ENCODE measurements at places on chromosomes 3 and 15. TPM values are rescaled to one million over a fixed set of nuclear protein-coding genes. Genes with fewer than 3 reads are reported as not detected.

DNA sequence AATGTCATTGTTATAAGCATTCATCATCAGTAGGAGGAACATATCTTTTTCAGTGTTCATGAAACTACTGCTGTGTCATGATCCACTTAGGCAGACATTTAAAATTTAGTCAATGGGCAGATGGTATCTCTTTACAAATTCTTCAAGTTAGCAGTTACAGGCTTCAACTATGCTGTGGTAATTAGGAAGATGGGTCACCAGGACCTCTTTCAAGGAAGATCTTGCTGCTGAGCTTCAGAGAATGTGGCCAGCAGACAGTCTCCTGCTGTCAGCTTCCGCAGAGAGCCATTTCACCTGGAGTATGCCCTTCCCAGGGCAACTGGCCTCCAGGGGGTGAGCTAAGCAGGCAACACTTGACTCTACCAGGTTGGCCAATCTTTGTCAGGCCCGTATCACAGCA lies 19.4 kb downstream of the IFT57 start:
- no peak overlapping the region for H3K27ac ChIP-seq
- H3K27me3 ChIP-seq, result no peaks in the 10 kb centered on the region
- no peak overlapping the region for H3K4me3 ChIP-seq
- no peaks in the 10 kb centered on the region for H3K4me1 ChIP-seq

DNA sequence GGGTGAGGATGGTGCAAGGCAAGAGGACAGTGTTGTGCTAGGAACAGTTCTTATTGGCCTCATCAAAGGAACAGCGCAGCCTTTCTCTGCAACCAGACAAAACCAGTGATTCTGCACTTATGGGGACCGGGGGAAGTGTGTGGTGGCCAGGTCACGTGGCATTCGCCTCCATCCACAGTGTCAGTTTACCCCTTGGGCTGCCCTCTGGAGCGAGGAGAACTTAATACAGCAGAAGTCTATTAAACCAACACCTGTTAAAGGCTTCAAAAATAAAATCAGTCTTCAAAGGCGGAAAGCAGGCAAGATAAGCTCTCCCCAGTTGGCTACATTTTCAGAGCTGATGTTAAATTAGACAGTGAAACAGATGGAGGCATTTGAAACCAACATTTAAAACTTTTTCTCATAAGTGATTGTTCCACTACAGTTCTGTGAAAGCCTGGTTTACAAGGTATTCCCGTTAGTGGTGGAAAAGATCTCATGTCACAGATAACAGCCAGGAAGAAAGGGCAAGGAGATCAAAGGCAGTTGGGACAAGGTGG lies 75.2 kb downstream of the LRIG1 start:
- H3K27ac ChIP-seq, result peak overlapping the region; percentile 79
- H3K4me3 ChIP-seq, result no peak overlapping the region
- H3K36me3 ChIP-seq, result no peaks in the 10 kb centered on the region
- H3K4me1 ChIP-seq, result peaks cover 68% of the 10 kb centered on the region
- DNase-seq, result no peak

DNA sequence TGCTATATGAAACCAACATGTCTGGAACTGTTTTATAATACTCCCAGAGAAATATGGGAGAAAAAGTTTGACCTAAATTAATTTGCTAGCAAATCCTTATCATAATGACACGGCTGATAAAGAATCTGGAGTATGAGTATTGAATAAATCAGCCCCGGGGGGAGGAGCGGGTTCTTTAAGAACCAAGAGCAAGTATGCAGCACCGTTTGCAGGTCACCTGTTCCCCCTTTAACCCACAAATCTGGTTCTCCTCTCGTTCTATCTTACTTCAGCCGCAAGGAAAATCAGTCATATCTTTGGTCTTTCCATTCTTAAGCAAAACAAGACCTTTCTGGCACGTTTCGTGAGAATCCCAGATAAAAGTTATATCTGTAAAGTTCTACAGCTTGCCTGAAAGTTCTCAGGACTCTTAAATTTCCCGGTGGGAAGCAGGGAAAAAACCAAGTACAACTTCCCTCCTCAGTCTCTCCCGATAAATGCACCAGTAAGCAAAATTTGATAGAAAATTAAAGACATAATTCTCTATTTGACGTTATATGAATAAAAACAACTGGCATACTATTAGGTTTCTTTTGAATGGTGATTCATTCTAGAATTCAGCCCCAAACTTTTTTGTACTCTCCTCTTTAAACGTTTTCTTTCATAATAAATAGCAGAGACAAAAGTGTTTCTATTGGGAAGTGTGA lies 348.6 kb downstream of the ZBBX start:
- DNase-seq, result no peak
- H3K4me1 ChIP-seq, result no peaks in the 10 kb centered on the region

- peaks cover 5% of the 10 kb centered on the region for H3K4me1 ChIP-seq
- no peak overlapping the region for H3K4me3 ChIP-seq
- no peak for DNase-seq
- peaks cover 46% of the 10 kb centered on the region for H3K36me3 ChIP-seq
- no peak overlapping the region for H3K27ac ChIP-seq
- H3K27me3 ChIP-seq, result no peaks in the 10 kb centered on the region
Measured at GRCh38 chr3:38478901-38479300, 17.2 kb upstream of the EXOG start.

DNA sequence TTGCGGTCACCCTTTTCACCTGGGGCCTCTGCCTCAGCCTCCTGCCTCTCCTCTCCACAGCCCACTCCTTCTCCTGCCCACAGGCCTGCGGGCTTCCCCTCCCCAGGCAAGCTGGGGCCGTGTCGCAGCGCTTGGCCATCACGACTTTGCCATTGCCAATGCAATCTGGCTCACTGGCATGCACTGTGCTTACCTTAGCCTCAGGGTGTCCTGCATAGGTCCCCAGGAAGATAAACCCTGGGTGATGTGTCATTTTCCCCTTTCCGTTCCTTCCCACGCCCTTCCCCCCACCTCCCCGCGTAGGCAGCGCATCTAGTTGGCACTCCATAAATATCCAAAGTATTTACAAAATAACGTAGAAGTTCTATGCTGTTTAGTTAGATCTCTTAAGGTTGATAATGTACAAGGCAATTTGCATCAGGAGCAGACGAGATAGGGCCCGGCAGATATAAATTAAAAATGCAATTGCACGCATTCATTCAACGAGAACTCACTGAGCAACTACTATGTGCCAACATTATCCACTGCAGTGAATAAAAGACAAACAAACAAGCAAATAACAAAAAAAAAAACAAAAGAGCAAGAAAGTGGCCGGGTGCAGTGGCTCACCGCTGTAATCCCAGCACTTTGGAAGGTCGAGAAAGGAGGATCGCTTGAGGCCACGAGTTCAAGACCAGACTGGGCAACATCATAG lies 973 bp upstream of the COPG1 start:
- no peak for DNase-seq
- peaks cover 69% of the 10 kb centered on the region for H3K4me1 ChIP-seq
- peaks cover 21% of the 10 kb centered on the region for H3K36me3 ChIP-seq
- peak overlapping the region; percentile 90 for H3K27ac ChIP-seq

DNA sequence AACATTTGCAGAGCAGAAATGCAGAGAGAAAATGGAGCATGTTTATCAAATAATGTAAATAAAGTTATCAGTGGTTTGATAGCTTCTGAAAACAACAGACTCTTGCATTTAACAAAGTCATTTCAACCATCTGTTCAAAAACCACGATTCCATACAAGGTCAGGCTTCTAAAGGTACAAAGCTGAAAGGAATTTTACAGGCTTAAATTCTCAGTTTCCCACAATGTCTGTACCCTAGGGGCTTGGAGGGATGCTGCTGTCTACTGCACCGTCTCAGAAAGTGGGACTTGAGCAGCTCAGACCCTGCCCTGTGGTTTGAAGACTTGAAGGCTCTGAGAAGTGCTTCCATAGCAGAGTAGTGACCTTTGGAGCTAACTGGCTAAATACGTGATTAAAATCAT lies 30.4 kb upstream of the TM4SF1 start:
- no peaks in the 10 kb centered on the region for H3K27me3 ChIP-seq
- no peak for DNase-seq
- no peak overlapping the region for H3K4me3 ChIP-seq
- H3K36me3 ChIP-seq, result no peaks in the 10 kb centered on the region
- no peaks in the 10 kb centered on the region for H3K4me1 ChIP-seq

- H3K27ac ChIP-seq, result no peak overlapping the region
- no peak overlapping the region for H3K4me3 ChIP-seq
- no peaks in the 10 kb centered on the region for H3K27me3 ChIP-seq
- H3K36me3 ChIP-seq, result peaks cover 11% of the 10 kb centered on the region
- no peak for DNase-seq
Measured at GRCh38 chr3:8887435-8888300, 75.6 kb downstream of the RAD18 start.

GRCh38 chr3:16869261-16870005 lies 15.3 kb upstream of the PLCL2 start:
- H3K4me3 ChIP-seq, result no peak overlapping the region
- no peaks in the 10 kb centered on the region for H3K27me3 ChIP-seq
- H3K36me3 ChIP-seq, result no peaks in the 10 kb centered on the region
- no peak overlapping the region for H3K27ac ChIP-seq

DNA sequence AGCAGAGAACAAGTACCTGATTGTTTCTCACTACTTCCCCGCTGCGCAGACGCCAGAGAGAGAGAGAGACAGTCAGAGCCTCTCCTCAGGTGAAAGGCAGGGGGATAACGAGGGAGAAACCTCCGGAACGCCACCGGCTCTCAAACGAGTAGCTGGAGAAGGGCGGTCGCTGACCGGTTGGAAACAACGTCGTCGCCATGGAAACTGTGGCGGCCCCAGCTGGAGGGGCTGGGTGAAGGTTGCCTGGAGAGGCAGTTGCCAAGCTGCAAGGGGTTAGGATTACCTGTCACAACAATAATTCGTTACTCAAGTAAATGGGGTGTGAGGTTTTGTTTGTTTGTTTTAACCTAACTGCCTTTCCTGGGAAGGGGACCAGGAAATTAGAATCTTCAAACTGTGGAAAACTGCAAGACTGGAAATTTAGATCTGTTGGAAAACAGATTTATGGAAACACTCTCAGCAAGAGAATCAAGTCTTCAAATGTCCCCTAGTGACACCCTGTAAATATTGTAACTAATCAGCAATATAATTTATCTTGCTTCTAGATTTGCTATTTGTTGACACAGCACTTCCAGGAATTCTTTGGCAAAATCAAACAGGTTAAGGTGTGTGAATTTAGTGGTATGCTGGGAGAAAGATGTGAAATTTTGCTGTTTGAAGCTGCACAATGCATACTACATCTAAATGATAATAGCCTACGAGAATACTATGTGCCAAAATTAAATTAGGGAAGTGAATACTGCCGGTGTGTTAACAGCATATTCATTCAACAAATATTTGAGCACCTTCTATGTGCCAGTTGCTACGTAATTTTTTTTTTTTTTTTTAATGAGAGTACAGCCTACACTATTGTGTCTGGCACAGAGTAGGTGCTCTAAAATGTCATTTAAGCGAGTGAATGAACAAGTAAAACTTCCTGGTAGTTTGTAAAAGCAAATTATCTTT lies at the start of gene DNAH12:
DNAH12 (minus strand) TSS at position 164 of the 945 bp plus-strand sequence. CDS start 1,474 bp downstream, outside the sequence.
- H3K27ac ChIP-seq, result no peak within 1 kb of the TSS
- no peaks in the 10 kb centered on the region for H3K27me3 ChIP-seq
- DNase-seq, result no peak
- H3K4me3 ChIP-seq, result peak within 1 kb of the TSS; percentile 41
- H3K4me1 ChIP-seq, result peaks cover 23% of the 10 kb centered on the region
- H3K36me3 ChIP-seq, result peaks cover under 1% of the 10 kb centered on the region

- peaks cover 50% of the 10 kb centered on the region for H3K4me1 ChIP-seq
- H3K4me3 ChIP-seq, result peak within 1 kb of the TSS; percentile 62
- no peaks in the 10 kb centered on the region for H3K36me3 ChIP-seq
- peak within 1 kb of the TSS; percentile 89 for H3K27ac ChIP-seq
- peaks cover 26% of the 10 kb centered on the region for H3K27me3 ChIP-seq
- peak; percentile 66 for DNase-seq
Measured at GRCh38 chr3:50278880-50279224, at the start of gene LSMEM2. LSMEM2 (plus strand) TSS chr3:50279087; CDS start chr3:50279114, 27 bp downstream.

GRCh38 chr3:43255662-43256061 lies 30.7 kb upstream of the SNRK start:
- H3K4me3 ChIP-seq, result no peak overlapping the region
- H3K4me1 ChIP-seq, result no peaks in the 10 kb centered on the region
- DNase-seq, result no peak
- H3K36me3 ChIP-seq, result no peaks in the 10 kb centered on the region
- no peak overlapping the region for H3K27ac ChIP-seq

DNA sequence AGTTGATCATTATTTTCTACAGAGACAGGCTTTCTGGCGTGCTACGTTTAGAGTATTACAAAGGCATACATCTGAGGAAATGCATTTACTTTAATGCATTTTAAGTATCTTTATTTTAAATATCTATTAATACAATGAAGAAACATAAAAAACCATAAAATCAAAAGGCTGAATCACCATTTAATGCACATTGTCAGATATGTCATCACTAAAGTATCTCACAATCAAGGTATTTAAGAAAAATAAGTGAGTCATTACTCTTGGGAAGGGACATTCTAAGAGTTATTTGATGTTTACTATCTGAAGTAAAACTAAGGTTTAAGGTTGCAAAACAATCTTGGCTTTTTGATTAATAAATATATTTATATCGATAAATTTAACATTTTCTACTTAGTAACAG lies 102.2 kb downstream of the CTNNB1 start:
- DNase-seq, result no peak
- H3K27me3 ChIP-seq, result no peaks in the 10 kb centered on the region
- no peak overlapping the region for H3K4me3 ChIP-seq
- no peak overlapping the region for H3K27ac ChIP-seq

- peaks cover 90% of the 10 kb centered on the region for H3K36me3 ChIP-seq
- no peak for DNase-seq
- H3K4me3 ChIP-seq, result no peak overlapping the region
- no peaks in the 10 kb centered on the region for H3K4me1 ChIP-seq
- no peaks in the 10 kb centered on the region for H3K27me3 ChIP-seq
Measured at GRCh38 chr15:72770673-72771328, 12.8 kb downstream of the ADPGK start.

DNA sequence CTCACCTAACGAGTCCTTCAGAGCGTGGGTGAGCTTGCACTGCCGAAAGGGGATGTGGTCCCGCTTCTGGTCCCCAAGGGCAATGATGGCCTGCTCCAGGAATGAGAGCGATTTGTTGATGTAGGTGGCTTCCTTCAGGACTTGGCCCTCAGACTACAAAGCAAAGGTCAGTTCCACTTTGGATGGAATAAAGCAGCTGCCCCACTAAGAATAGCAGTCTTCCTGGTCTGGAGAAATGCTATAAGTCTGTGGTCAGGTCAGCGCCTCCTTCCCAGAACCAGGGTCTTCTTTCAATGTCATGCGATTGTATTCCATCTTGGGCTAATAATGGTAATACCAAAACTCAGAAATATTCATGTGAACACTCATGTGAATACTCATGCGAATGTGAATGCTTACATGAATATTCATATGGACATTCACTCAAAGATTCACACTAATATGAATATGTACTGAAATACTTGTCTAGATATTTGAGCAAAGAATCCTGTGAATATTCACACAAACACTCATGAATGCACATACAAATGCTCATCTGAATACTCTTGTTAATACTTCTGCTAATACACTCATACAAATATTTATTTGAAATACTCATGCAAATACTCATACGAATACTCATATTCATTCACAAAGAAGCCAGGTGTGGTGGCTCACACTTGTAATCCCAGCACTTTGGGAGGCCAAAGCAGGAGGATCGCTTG lies 16.7 kb downstream of the KIF9 start:
- peak overlapping the region; percentile 76 for H3K27ac ChIP-seq
- H3K36me3 ChIP-seq, result no peaks in the 10 kb centered on the region
- DNase-seq, result no peak
- no peak overlapping the region for H3K4me3 ChIP-seq
- H3K27me3 ChIP-seq, result no peaks in the 10 kb centered on the region

SEMA3G gene
- 9.2 TPM for total RNA-seq

MYO5A gene
- 6.5 TPM for total RNA-seq

GRIP2 gene
- 59.1 TPM for total RNA-seq

LCMT2 gene
- 7.0 TPM for total RNA-seq

SH2D7 gene
- total RNA-seq, result not detected

ASB7 gene
- total RNA-seq, result 4.6 TPM

PPP1R14D gene
- not detected for total RNA-seq

EEF1AKMT4 gene
- 1.6 TPM for total RNA-seq

FETUB gene
- not detected for total RNA-seq

ZIC4 gene
- not detected for total RNA-seq

PLOD2 gene
- total RNA-seq, result 21.1 TPM

RARB gene
- 15.6 TPM for total RNA-seq
